Cerebellum (tissue), 4 donors: ENCODE measurements at places on chromosomes 3 and 15.

GRCh38 chr3:138230525-138230924, 43.4 kb downstream of the ARMC8 start:
- DNase-seq = no peak

GRCh38 chr3:33167716-33168336, 50.8 kb downstream of the SUSD5 start:
- no peak for DNase-seq

DNA sequence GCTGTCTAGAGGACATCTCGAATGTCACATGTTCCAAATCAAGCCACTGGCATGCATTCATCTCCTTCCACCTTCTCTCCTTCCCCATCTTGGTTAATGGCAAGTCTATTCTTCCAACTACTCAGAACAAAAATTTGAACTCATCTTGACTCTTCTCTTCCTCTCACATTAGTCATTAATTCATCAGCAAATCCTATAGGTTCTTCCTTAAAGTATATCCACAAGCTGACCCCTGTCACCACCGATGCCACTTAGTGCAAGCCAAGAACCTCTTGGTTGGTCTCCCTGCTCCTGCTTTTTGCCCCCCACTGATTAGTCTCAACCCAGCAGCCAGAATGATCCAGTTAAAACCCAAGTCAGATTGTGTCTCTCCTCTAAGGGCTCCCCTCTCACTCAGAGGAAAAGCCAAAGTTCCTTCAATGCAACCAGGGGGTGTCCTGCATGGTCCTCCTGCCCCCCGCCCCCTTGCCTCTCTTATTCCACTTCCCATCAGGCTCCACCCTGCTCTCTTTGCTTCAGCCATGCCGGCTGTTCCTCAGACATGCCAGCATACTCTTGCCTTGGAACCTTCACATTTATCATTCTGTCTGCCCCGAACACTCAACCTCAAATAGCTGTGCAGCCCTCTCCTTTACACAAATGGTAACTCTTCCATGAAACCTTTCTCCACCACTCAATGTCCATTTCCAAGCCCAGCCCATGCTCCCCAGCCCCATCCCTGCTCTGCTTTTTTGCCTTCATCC, 1.0 kb upstream of the GALNT15 start:
- no peak for DNase-seq

DNA sequence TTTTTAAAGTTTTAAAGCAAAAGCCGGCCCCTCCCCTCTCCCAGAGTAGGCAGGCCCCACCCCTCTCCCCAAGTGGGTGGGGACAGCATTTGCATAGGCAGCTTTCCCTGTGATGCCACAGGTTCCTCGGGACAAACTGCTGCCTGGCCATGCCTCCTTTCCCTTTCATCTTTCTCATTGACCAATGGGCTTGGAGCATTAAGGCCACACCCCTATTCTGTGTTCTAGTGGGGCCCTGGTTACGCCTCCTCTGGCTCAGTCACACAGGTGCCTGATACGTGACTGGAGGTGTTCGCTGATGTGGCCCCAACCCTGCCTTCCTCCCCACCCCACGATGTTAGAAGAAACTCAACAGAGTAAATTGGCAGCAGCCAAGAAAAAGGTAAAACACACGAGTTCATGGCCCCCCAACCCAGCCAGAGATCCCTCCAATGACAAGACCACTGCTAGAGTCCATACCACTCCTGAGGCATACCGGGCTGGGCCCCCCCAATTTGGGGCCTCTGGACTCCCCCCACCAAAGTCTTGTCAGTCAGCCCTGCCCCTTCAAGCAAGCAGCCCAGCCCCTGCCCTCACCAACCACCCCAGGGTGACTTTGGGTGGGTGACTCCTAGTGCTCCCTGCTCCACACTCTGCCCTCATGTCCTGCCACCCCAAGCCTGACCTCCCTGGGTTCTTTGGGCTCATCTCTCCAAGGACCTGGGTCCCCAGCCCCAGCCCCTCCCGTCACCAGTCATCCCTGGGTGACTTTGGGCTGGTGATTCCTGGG, 62.8 kb upstream of the CSPG4 start:
- DNase-seq = no peak

GRCh38 chr3:39121621-39122020, 14.1 kb downstream of the TTC21A start:
- DNase-seq = no peak

GRCh38 chr15:55060836-55061235, 135.9 kb downstream of the RSL24D1 start:
- DNase-seq = peak; percentile 82
